ENCODE measurements at places on chromosomes 16 and 17. TPM values are rescaled to one million over a fixed set of nuclear protein-coding genes. Genes with fewer than 3 reads are reported as not detected.
A peak's percentile ranks its signal among the peaks of the same experiment; 100 is the strongest.

DNA sequence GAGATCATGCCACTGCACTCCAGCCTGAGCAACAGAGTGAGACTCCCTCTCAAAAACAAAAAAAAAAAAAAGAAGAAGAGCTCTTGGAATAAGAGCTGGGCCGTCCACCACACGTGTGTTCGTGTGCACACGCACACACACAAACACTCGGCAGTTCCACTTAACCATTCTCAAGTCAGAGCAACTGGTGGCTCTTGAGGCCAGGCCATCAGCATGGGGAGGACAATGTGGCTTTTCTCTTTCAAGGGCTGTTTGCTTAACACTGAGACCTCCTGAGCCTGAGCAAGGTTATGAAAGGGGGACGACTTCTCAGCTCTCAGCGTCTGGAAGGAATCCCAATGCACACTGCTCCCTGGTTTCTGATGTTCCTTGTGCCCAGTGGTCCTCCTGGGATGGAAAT, 444.9 kb downstream of the SOX9 start:
- H3K27ac ChIP-seq, result no peak overlapping the region
- peak; percentile 26 for DNase-seq
- peaks cover 12% of the 10 kb centered on the region for H3K4me1 ChIP-seq
- no peak overlapping the region for H3K4me3 ChIP-seq

- peaks cover 2% of the 10 kb centered on the region for H3K4me1 ChIP-seq
- DNase-seq, result no peak
- no peaks in the 10 kb centered on the region for H3K36me3 ChIP-seq
- no peak overlapping the region for H3K4me3 ChIP-seq
Measured at GRCh38 chr17:46984341-46984740, 5.3 kb upstream of the RPRML start.

DNA sequence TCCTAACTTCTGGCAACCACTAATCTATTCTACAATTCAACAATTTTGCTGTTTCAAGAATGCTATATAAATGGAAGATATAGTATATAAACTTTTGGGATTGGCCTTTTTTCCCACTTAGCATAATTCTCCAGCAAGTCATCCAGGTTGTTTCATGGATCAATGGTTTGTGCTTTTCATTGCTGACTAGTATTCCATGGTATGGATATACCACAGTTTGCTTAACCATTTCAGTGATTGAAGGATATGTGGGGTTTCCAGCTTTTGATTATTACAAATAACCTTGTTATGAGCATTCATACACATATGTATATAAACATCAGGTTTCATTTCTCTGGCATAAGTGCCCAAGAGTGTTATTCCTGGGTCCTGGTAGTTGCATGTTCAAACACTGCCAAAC, 2.1 kb upstream of the FAM83G start:
- H3K4me1 ChIP-seq, result peaks cover 13% of the 10 kb centered on the region
- no peak for DNase-seq
- no peaks in the 10 kb centered on the region for H3K27me3 ChIP-seq
- H3K36me3 ChIP-seq, result no peaks in the 10 kb centered on the region
- H3K27ac ChIP-seq, result no peak overlapping the region
- no peak overlapping the region for H3K4me3 ChIP-seq

DNA sequence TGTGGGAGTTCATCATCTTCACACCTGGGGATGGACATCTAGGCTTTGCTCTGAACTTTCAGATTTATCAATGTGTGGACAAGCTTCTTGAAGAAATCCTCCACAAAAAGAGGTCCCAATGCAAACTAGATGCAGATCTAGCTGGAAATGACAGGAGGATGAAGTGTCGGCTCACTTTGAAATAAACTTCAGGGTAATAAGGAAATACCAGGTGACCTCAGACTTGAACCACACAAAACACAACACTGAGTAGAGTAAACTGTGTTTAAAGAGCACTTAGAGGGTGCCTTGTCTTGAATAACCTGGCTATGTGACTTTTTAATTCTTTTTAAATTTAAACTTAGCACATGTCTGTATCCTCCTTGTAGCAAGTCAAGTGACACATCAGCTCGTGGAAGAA, 27.2 kb upstream of the TEKT3 start:
- no peaks in the 10 kb centered on the region for H3K36me3 ChIP-seq
- H3K4me3 ChIP-seq, result no peak overlapping the region
- H3K27me3 ChIP-seq, result no peaks in the 10 kb centered on the region
- H3K27ac ChIP-seq, result no peak overlapping the region
- no peak for DNase-seq

DNA sequence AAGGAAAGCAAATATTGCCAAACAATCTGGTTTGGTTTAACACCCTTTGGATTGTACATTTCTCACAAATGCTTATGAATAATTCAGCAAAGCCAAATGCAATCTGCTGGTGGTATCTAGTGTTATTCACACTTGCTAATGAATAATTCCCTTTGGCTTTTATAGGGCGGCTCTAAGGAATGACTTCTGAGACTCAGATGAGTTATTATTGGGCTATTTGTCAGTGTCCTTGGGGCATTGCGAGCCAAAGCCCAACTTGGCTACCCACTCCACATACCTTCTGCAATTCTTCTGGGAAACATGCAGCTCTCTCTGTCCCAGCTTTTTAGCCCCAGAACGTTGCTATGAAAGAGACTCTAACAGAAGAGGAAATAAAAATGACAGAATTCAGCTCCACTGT, 41.1 kb downstream of the FTO start:
- DNase-seq, result no peak
- H3K4me3 ChIP-seq, result no peak overlapping the region
- H3K36me3 ChIP-seq, result peaks cover 3% of the 10 kb centered on the region

DNA sequence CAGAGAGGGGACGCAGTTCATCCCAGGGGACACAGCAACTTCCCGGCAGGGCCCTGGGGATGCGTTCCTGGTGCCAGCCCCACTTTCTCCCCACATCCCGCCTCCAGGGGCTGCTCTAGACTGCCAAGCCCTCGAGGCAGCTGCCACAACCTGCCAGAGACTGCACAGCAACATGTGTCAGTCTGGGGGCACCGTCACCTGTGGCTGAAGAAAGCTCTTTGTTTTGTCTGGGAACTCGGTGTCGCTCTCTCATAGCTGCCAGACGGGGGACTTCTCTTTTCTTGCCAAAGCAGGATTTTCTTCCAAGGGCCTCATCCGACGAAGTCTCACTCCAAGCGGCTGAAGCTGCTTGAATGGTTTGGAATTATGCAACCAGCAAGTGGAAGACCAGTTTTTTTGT, 43.7 kb downstream of the COTL1 start:
- no peak for DNase-seq
- H3K4me3 ChIP-seq, result no peak overlapping the region
- no peak overlapping the region for H3K27ac ChIP-seq
- no peaks in the 10 kb centered on the region for H3K4me1 ChIP-seq
- H3K36me3 ChIP-seq, result peaks cover 8% of the 10 kb centered on the region

DNA sequence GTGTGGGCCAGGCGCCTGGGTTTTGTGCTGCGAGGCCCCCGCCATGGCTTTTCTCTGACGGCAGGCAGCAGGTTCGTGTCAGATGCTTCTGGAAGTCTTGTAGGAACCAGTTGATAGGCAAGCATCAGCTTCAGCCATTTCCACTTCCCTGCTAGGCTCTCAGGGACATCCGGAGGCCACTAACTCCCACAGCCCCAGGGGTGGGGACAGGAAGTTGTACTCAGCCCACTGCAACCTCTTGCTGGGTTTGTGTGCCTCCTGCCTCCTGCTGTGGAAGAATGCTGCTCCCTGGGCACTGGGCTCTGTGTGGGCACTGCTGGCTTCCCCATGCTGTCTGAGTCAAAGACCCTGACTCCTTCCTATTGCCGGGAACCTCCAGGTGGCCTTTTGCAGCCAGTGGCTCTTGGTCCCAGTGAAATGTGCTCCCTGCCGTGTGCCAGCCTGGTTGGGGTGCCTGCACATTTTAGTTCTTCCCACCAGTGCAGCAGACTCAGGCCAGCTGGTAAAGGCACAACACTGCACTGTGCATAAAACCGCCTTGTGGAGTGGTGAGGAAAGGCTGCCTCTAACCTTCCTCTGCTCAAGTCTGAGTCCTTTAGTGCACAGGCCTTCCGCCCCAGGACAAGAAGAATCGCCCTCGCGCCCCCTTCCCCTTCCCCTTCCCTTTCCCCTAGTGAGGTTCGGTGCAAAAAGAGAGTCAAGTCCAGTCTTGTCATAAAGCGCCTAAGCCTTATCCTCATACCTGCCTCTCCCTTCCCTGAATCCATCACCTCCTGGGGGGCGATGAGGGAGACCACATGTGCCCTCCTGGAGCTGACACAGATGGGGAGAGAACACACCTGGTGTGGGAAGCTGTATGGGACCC, 16.6 kb downstream of the LDHD start:
- H3K4me3 ChIP-seq, result no peak overlapping the region
- peak; percentile 65 for DNase-seq
- peaks cover 2% of the 10 kb centered on the region for H3K36me3 ChIP-seq
- peak overlapping the region; percentile 47 for H3K27ac ChIP-seq

The ABCC11 gene
- 0.44 TPM for total RNA-seq

The PLEKHH3 gene
- 41.5 TPM for total RNA-seq

- peaks cover 3% of the 10 kb centered on the region for H3K4me1 ChIP-seq
- H3K36me3 ChIP-seq, result no peaks in the 10 kb centered on the region
- no peak overlapping the region for H3K27ac ChIP-seq
- no peaks in the 10 kb centered on the region for H3K27me3 ChIP-seq
- no peak for DNase-seq
Measured at GRCh38 chr17:29383686-29384085, 6.5 kb upstream of the TAOK1 start.

- no peaks in the 10 kb centered on the region for H3K36me3 ChIP-seq
- peaks cover 5% of the 10 kb centered on the region for H3K27me3 ChIP-seq
- no peaks in the 10 kb centered on the region for H3K4me1 ChIP-seq
- no peak for DNase-seq
- no peak overlapping the region for H3K27ac ChIP-seq
Measured at GRCh38 chr17:76599694-76600460, 14.2 kb upstream of the ST6GALNAC2 start.
